CD4-positive, alpha-beta T cell (primary cell): ENCODE measurements at places on chromosomes 3 and 15.

- no peak overlapping the region for H3K4me3 ChIP-seq
- no peak for DNase-seq
- no peak overlapping the region for H3K27ac ChIP-seq
- no peaks in the 10 kb centered on the region for H3K36me3 ChIP-seq
Observed at GRCh38 chr3:155701882-155702465, 42.9 kb downstream of the PLCH1 start.

- no peak for DNase-seq
- no peaks in the 10 kb centered on the region for H3K4me1 ChIP-seq
- H3K36me3 ChIP-seq = no peaks in the 10 kb centered on the region
- no peak overlapping the region for H3K27ac ChIP-seq
Observed at GRCh38 chr3:158790901-158791589, 10.8 kb upstream of the MFSD1 start.

GRCh38 chr3:49701388-49702077, 12.2 kb downstream of the RNF123 start:
- H3K27ac ChIP-seq = no peak overlapping the region
- DNase-seq = no peak
- no peaks in the 10 kb centered on the region for H3K27me3 ChIP-seq
- H3K36me3 ChIP-seq = peaks cover 58% of the 10 kb centered on the region
- peaks cover 5% of the 10 kb centered on the region for H3K4me1 ChIP-seq

- H3K27ac ChIP-seq = no peak overlapping the region
- H3K4me3 ChIP-seq = peak overlapping the region; percentile 6
- DNase-seq = no peak
- H3K36me3 ChIP-seq = no peaks in the 10 kb centered on the region
- no peaks in the 10 kb centered on the region for H3K27me3 ChIP-seq
Observed at GRCh38 chr3:46213201-46213600, 5.1 kb upstream of the CCR1 start.

DNA sequence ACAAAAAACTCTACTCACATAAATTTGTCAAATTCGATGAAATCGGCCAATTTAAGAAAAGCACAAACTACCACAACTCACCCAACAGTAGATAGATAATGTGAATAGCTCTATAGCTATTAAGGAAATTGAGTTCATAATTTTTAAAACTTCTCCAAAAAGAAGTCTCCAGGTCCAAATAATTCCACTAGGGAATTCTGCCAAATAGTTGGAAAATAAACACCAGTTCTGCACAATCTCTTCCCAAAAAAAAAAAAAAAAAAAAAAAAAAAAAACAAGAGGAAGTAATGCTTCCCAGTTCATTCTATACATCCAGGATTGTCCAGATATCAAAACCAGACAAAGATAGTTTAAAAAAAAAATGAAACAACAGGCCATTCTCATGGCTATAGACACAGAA, 164.2 kb downstream of the POLR2M start:
- H3K4me3 ChIP-seq = no peak overlapping the region
- peaks cover 37% of the 10 kb centered on the region for H3K27me3 ChIP-seq

- H3K4me1 ChIP-seq = peaks cover 5% of the 10 kb centered on the region
- H3K36me3 ChIP-seq = peaks cover 12% of the 10 kb centered on the region
- no peak for DNase-seq
- H3K4me3 ChIP-seq = no peak overlapping the region
Observed at GRCh38 chr15:89143503-89144162, 55.4 kb downstream of the ABHD2 start.

DNA sequence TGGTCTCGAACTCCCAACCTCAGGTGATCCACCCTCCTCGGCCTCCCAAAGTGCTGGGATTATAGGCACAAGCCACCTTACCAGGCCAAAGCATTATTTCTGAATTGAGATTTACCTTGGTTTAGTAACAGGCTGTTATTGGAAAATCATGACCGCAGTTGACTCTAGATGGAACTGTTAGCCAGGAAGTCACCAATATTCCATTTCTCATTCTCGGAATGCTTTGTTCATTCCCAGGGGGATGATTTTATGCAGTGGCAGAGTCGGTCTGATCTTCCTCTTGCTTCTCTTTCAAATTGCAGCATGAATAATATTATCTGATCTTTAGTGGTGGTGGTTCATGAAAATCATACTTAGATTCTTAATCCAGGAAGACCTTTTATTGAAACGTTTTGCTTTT, 195.5 kb upstream of the MBNL1 start:
- H3K27ac ChIP-seq = no peak overlapping the region
- no peaks in the 10 kb centered on the region for H3K27me3 ChIP-seq
- no peak for DNase-seq
- no peak overlapping the region for H3K4me3 ChIP-seq
- no peaks in the 10 kb centered on the region for H3K36me3 ChIP-seq
- H3K4me1 ChIP-seq = no peaks in the 10 kb centered on the region

DNA sequence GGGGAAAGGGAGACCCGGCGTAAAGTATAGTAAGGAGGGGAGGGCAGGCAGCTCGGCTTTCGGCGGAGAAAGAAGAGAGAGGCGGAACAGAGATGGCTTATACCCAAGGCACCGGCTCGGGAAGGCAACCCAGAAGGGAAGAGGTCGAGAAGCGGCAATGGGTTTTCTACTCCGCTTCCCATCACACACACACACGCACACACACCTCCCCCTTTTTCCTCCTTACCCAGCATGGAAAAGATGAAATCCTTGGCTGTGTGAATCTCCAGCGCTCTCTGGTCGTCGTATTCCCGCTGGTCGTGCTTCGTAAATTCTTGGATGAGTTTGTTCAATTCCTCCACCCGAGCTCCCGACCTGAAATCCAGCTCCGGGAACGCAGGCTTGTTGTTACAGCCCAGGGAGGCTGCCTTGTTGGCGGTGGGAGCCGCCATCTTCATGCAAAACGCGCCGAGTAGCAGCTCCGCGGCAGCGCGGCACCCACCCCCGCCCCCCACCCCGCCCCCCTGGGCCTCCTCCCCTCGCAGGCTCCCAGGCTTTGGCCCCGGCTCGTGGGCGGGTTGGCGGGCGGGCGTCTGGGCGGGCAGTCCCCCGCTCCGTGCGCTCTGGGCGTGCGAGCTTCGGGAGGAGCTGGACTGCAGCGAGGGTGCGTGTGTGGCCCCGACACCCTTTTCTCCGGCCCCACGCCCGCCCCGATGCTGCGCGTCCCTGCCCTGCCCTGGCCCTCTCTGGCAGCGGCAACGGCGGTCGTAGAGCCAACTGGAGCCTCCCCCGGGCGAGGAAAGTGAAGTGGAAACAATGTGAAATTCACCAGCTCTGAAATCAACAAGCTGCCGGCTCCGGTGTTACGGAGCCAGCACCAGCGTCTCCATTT, at the start of gene MB21D2:
MB21D2 (minus strand) TSS at position 453 of the 871 bp plus-strand sequence; CDS start at position 437, 16 bp downstream.
- H3K4me1 ChIP-seq = peaks cover 30% of the 10 kb centered on the region
- DNase-seq = peak; percentile 45
- peaks cover 20% of the 10 kb centered on the region for H3K27me3 ChIP-seq
- H3K27ac ChIP-seq = peak within 1 kb of the TSS; percentile 40

- H3K36me3 ChIP-seq = no peaks in the 10 kb centered on the region
- no peak overlapping the region for H3K27ac ChIP-seq
- H3K4me1 ChIP-seq = no peaks in the 10 kb centered on the region
- no peak overlapping the region for H3K4me3 ChIP-seq
Observed at GRCh38 chr15:57320631-57321220, 55.6 kb upstream of the CGNL1 start.

GRCh38 chr3:99410789-99411311, 227.5 kb upstream of the COL8A1 start:
- no peak overlapping the region for H3K4me3 ChIP-seq
- DNase-seq = no peak
- H3K4me1 ChIP-seq = no peaks in the 10 kb centered on the region
- no peak overlapping the region for H3K27ac ChIP-seq
- H3K36me3 ChIP-seq = no peaks in the 10 kb centered on the region
- no peaks in the 10 kb centered on the region for H3K27me3 ChIP-seq

DNA sequence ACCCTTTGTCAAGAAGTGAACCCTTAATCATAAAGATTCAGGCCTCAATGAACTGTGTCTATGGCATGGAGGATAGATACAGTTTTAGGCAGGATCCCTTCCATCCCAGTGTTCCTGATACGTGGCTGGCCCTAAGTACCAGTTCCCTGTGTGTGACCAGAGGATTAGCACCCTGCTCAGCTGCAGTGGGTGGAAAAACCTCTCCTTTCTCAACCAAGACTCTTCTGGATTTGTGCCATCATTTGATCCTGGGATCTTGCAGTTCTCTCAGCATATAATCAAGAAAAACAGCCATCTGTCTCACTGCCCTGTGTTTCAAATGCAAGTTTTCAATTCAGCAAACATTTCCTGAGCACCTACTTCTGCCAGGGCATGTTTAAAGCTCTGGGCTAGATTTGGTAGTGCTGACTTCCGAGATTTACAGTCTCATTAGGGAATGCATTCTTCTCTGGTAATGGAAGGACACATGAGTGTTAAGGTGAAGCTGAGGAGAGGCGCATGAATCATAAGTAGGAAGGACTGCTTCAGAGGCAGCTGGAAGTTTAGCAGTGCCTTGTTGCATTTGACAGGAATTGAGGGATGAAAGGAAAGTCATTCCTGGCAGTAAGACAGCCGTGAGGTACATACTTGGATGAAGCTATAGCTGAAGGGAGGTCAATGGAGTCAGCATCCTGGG, 388.3 kb downstream of the MFSD1 start:
- H3K4me3 ChIP-seq = no peak overlapping the region
- no peaks in the 10 kb centered on the region for H3K4me1 ChIP-seq
- H3K27me3 ChIP-seq = no peaks in the 10 kb centered on the region

DNA sequence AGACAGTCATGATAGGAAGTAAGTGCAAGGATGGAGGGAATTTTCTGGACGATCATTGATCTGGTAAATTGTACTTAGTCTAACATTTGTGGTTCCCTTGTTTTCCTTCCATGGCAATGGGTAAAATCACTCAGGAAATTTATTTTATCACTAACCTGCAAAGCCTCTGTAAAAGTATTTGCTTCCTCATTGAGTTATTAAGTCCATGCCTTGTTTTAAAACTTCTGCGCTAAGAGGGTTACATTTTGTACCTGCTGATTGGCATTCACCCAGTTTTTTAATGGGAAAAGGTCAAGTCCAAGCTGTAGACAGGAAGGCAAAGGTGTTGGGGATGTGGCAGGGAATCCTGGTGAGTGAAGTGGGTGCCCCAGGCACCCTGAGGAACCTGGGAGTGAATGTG, 146.2 kb upstream of the NR2F2 start:
- H3K36me3 ChIP-seq = no peaks in the 10 kb centered on the region
- H3K27me3 ChIP-seq = no peaks in the 10 kb centered on the region
- H3K4me1 ChIP-seq = no peaks in the 10 kb centered on the region
- no peak for DNase-seq
- H3K27ac ChIP-seq = no peak overlapping the region

- no peak overlapping the region for H3K27ac ChIP-seq
- H3K27me3 ChIP-seq = no peaks in the 10 kb centered on the region
- no peaks in the 10 kb centered on the region for H3K36me3 ChIP-seq
- no peak overlapping the region for H3K4me3 ChIP-seq
Observed at GRCh38 chr3:9147215-9147895, 102.1 kb downstream of the SRGAP3 start.

- H3K36me3 ChIP-seq = no peaks in the 10 kb centered on the region
- H3K27ac ChIP-seq = no peak overlapping the region
- peaks cover 13% of the 10 kb centered on the region for H3K27me3 ChIP-seq
- H3K4me1 ChIP-seq = peaks cover 5% of the 10 kb centered on the region
- no peak for DNase-seq
Observed at GRCh38 chr3:133890972-133891644, 4.6 kb downstream of the RAB6B start.

DNA sequence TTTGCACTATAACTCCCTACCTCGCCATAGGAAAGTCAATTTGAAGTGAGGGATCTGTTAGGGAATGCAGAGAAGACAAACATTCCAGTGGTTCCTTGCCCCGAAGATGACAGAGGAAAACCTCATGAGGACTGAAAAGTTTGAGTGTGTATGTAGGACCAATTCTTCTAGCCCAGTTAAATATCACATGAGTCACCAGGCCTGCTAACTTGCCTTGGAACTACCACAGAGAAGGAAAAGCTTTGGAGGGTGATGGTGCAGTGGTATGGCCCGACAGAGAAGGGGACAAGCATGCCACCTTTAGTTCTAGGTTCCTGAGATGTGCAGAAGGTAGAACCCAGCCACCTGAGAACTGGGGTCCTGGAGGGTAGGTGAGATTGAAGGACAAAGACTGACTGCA, 2.6 kb upstream of the UPK1B start:
- no peak for DNase-seq
- H3K27ac ChIP-seq = no peak overlapping the region
- no peak overlapping the region for H3K4me3 ChIP-seq
- H3K4me1 ChIP-seq = no peaks in the 10 kb centered on the region

DNA sequence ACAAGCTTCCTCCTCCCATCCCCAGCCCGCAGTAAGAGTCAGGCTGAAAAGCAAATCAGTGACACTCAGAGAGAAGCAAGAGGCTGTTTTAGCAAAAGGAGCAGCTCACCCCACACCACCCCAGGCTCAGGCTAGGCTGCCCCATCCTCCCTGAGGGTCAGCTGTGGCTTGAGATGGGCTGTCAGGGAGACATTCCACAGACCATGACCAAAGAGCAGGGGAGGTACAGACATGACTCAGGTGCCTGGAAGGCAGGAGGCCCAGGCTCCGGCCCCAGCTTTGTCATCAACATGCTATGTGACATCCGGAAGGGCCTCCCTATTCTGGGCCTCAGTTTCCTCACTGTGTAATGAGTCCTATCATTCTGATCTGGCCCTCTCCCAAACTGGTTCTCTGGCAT, 24.7 kb downstream of the HCN4 start:
- DNase-seq = no peak
- no peak overlapping the region for H3K27ac ChIP-seq
- H3K27me3 ChIP-seq = peaks cover 2% of the 10 kb centered on the region

GRCh38 chr15:61031532-61031931, 197.6 kb downstream of the RORA start:
- H3K4me1 ChIP-seq = no peaks in the 10 kb centered on the region
- H3K4me3 ChIP-seq = no peak overlapping the region
- no peaks in the 10 kb centered on the region for H3K36me3 ChIP-seq
- DNase-seq = no peak
- no peaks in the 10 kb centered on the region for H3K27me3 ChIP-seq

DNA sequence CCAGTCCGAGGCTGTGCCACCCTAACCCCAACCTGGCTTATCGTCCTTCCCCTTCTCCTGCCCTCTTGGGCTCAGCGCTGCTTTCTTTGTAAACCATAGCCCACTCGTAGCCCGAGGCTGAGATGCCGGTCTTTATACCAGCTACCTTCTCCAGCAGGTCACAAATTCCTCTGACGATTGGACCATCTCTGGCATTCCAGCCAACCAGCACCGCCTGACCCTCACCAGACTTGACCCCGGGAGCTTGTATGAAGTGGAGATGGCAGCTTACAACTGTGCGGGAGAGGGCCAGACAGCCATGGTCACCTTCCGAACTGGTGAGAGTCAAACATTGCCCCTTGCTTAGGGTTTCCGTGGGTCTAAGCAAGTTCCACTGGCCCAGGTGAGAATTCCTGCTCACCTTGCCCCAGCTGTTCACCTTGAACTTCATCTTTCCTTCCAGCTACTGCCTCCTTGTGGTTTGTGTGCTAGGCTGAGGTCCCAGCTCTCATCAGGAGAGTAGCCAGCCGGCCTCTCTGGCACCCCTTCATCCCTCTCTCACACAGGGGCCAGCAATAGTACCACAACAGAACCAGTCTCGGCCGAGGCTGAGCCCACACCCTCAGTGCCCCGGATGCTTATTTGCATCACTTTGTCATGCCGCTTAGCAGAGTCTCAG, 66.7 kb downstream of the BOC start:
- H3K36me3 ChIP-seq = no peaks in the 10 kb centered on the region
- no peaks in the 10 kb centered on the region for H3K4me1 ChIP-seq
- H3K27ac ChIP-seq = no peak overlapping the region
- H3K27me3 ChIP-seq = no peaks in the 10 kb centered on the region
- no peak overlapping the region for H3K4me3 ChIP-seq
